ENCODE measurements at places on chromosomes 2 and 18. TPM values are rescaled to one million over a fixed set of nuclear protein-coding genes. Genes with fewer than 3 reads are reported as not detected.

Gene RTP5
- not detected for polyA plus RNA-seq

DNA sequence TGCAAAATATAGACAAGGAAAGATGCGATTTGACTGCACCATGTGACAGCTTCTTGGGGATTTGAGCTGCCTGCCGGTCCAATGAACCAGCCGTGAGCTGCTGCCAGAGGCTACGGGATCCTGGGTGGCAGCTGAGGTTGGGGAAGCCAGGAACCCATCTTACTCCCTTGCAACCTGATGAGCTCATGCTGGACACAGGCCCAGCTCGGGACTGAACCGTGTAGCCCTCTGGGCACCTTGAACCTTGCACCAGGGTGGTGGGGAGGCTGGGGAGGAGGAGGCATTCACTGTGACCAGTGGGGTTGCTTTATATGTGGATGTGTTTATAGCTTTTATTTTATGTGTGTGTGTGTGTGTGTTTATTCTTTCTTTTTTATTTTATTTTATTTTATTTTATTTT is 9.1 kb downstream of the ALPI start:
- no peak for DNase-seq

- DNase-seq: no peak
Measured at GRCh38 chr2:72953976-72954375, 36.7 kb downstream of the EMX1 start.

DNA sequence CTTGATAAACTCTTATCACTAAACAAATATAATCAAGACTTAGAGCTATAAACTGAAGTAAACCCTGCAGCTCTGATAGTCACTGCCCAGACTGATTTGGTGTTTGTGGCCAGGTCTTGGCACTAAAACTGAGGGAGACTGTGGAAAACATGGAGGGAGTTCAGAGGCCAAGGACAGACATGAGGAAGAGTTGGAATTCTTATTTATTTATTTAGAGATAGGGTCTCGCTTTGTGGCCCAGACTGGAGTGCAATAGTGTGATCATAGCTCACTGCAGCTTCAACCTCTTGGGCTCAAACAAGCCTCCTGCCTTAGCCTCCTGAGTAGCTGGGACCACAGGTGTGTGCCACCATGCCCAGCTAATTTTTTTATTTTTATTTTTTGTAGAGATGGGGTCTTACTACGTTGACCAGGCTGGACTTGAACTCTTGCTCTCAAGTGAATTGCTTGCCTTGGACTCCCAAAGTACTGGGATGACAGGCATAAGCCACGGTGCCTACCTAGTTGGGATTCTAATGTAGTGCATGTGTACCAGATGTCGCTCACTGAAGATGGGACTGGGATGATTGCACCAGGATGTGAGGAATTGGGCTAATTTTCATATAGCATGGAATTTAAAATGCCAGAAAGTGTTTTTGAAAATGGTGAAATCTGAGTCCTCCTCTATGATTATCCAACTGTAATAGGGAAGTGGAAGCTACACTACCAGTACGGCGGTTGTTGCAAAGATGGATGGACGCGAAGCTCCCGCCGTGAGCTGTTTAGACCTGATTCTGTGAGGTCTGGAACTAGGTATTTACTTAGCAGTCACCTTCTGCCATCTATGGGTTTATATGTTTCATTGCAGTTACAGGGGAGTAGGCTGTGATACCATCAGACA is 52.7 kb upstream of the CTLA4 start:
- DNase-seq: peak; percentile 41

DNA sequence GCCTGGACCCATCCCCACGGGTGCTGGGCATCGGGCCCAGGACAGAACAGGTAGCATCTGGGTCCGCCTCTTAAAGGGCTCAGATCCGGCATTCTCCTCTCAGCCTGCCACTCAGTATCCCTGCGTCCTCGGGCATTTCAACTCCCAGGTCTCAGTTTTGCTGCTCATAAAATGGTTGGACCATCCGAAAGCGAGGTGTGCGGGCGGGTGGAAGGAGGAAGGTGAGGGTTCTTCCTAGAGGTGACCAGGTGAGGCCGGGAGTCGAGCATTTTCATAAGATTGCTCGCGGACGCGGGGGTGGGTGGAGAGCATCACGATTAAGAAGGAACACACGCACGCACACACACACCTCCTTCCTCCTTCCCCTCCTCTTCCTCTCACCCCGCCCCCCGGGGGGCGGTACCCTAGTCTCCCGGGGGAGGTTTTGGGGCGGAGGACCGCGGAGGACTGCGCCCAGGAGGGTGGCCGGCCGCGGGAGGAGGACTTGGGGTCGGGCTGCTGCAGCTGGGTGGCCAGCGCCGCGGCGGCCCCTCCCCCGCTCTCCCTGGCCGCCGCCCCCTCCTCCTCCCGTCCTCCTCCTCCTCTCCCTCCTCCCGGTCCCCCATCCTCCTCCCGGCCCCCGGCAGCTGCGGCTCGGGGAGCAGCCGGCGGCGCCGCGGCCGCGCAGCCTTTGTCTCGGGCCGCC is 97.9 kb upstream of the GPR45 start:
- no peak for DNase-seq
